ENCODE measurements at places on chromosomes 2 and 18.

GRCh38 chr18:2146092-2146491 lies 425.2 kb downstream of the METTL4 start:
- DNase-seq, result no peak

GRCh38 chr2:215567504-215567903 lies 131.6 kb upstream of the FN1 start:
- DNase-seq, result no peak

- DNase-seq, result no peak
Observed at GRCh38 chr2:176118601-176119339, 2.2 kb downstream of the HOXD10 start.

DNA sequence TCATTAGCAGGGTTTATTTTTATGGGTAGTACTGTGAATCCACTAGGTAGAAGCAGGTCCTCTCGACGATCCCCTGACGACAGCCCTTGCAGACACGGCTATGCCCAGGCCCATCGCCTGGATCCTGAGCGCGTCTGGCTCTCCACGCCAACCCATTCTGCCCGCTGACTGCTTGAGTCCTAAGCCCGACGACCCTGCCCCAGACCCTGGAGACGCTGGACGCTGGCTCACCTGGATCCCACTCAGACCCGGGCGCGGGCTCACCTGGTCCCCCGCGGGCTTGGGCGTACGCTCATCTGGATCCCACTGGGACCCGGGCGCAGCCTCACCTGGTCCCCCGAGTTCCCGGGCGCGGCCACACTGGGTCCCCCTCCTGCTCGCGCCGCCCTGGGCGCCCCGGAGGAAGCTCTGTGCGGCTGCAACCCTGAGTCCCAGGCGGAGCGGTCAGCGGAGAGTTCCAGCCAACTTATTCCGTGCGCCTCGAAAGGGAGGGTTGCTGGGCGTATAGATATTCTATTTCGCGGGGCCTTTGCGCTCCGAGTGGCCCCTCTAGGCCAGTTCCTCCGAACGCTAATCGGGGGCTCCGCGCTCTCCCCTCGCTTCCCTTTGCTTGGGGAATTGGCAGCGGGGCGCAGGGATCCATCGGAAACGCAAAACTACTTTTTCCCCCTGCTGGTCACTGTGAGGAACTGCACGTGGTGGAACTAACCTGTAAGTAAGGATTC lies 22.4 kb upstream of the RMP24 start:
- peak; percentile 41 for DNase-seq

- DNase-seq, result no peak
Observed at GRCh38 chr2:44769349-44770011, 172.0 kb upstream of the SIX3 start.

- DNase-seq, result peak; percentile 10
Observed at GRCh38 chr2:239166201-239166834, 234.5 kb downstream of the HDAC4 start.

DNA sequence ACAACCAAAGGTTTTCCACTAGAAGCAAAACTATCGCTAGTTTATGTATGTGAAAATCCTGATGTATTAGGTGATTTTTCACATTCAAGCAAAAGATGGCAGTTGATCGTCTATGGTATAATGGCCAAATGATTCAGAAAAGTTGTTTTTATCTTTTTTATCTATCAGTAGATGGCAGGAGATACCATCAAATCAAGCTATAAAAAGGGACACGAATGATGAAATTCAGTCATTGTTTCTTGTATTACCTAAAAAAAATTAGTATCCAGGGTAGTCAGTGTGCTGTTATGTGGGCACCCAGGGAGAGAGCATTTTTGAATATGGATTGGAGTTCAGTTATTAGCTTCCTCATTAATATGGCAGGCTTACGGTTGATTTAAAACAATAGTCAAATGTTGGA lies 22.9 kb upstream of the CAVIN2 start:
- DNase-seq, result no peak

- no peak for DNase-seq
Observed at GRCh38 chr2:71646028-71646427, 192.7 kb downstream of the DYSF start.

- no peak for DNase-seq
Observed at GRCh38 chr2:66839551-66840320, 404.8 kb downstream of the MEIS1 start.

DNA sequence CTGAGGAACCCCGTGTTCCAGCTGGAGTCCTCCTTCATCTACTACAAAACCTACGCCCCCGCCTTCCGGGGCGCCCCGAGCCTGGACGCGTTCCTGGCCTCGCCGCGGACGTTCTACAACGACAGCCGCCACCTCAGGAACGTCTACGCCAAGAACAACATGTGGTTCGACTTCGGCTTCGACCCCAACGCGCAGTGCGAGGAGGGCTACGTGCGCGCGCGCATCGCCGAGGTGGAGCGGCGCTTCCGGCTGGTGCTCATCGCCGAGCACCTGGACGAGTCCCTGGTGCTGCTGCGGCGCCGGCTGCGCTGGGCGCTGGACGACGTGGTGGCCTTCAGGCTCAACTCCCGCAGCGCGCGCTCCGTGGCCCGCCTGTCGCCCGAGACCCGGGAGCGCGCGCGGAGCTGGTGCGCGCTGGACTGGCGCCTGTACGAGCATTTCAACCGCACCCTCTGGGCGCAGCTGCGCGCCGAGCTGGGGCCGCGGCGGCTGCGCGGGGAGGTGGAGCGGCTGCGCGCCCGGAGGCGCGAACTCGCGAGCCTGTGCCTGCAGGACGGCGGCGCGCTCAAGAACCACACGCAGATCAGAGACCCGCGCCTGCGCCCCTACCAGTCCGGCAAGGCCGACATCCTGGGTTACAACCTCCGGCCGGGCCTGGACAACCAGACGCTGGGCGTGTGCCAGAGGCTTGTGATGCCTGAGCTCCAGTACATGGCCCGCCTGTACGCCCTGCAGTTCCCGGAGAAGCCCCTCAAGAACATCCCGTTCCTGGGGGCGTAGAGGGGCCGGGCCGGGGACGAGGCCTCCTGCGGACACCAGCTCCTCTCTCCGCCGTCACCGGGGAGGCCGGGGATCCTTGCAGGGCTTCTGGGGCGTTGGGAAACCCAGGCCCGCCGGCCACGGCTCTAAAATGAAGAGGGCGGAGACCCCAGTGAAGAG lies 5.3 kb upstream of the NEU4 start:
- peak; percentile 48 for DNase-seq

GRCh38 chr2:137154946-137155345 lies 389.6 kb downstream of the THSD7B start:
- no peak for DNase-seq

GRCh38 chr18:62186499-62186773 lies 420 bp downstream of the PIGN start:
- DNase-seq, result no peak

- DNase-seq, result no peak
Observed at GRCh38 chr2:24238158-24238557, 63.3 kb downstream of the FAM228A start.

DNA sequence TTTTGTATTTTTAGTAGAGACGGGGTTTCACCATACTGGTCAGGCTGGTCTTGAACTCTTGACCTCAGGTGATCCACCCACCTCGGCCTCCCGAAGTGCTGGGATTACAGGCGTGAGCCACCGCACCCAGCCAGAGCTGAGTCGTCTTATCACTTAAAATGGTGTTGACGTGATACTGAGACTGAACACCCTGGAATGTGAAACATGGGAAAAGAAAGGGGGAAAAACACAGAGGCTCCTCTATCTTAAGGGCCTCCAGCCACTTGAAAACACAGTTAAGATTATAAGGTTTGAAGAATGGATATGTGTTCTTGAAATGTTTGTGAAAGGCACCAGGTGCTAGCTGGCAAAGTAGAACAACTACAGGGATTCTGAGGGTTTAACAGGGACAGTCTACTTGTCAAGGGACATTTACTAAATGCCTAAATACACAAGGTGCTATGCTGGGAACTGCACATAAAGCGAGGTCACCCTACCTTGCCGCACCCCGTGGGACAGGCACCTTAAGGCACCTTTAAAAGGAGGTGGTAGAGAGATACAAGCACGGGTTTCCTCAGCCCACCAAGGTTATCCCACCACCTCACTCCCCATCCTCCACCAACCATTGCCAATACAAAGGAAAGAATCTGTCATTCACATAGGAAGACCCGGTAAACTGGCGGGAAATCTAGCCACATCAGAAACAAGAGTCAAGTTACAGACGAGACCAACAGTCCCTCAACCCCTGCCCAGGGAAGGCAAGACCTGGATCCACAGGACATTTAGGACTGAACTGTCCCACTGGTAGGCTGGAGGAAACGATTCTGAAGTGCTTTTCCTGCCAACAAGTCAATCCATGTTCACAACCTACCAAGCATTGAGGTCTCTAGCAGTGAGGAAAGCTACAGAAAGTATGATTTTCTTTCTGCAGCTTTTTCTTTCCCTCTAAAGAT lies 43.4 kb downstream of the STK39 start:
- no peak for DNase-seq

DNA sequence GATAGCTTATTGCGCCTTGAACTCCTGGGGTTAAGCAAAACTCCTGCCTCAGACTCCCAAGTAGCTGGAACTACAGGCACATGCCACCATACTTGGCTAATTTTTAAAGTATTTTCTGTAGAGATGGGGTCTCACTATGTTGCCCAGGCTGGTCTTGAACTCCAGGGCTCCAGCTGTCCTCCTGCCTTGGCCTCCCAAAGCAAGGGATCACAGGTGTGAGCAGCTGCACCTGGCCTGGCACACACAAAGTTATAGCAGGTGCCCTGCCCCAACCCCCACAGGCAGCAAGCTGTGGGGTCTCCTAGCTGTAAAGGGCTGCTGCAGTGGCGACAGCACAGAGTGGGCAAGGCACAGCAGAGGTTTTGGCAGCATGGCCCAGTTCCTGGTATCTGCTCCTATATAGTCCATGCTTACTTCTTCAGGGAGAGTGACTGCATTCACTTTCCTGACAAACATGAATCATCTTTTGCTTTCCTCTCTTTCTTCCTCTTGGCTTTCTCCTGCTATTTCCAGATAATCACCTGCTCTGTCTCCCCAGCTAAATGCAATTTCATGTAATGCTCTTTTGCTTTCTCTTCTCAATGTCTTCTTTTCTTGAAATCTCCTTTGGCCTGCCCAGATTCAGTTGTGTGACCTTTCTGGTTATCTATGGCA lies 27.3 kb upstream of the METAP1D start:
- no peak for DNase-seq

GRCh38 chr18:22200611-22201225 lies 31.3 kb downstream of the GATA6 start:
- DNase-seq, result no peak

Data from activated CD8-positive, alpha-beta memory T cell treated with anti-CD3 and anti-CD28 coated beads, Interleukin-2, amount 50 U/mL, for 4 hours (primary cell).